BJ (cell line): ENCODE measurements at places on chromosomes 4 and X.

DNA sequence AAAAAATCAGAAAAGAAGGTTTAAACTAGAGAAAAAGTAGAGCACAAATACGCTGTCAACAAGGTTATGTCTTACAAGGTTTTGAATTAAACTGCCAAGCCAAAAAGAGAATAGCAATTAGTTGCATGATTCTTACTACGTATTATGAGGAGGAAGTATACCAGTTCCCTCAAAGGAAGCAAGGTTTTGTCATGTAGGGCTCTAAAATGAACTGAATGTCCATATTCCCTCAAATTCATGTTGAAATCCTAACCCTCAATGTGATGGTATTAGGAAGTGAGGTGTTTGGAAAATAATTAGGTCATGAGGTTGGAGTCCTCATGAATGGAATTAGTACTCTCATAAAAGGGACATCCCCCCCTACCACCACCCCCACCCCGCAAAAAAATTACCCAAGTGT is 201.0 kb downstream of the FBXW7 start:
- DNase-seq = no peak

- DNase-seq = no peak
These were observed 46.4 kb downstream of the NUDT6 start for GRCh38 chr4:122875949-122876348.

GRCh38 chr4:113707048-113707447 is 54.5 kb downstream of the CAMK2D start:
- no peak for DNase-seq

GRCh38 chrX:28223991-28224390 is 242.7 kb upstream of the DCAF8L1 start:
- DNase-seq = no peak

GRCh38 chr4:143711543-143712154 is 11.2 kb upstream of the FREM3 start:
- DNase-seq = no peak

GRCh38 chrX:2848871-2849301 is 20.2 kb downstream of the GYG2 start:
- DNase-seq = no peak

GRCh38 chr4:121519236-121519838 is 138.5 kb upstream of the QRFPR start:
- DNase-seq = no peak
